Foreskin fibroblast (primary cell): ENCODE measurements at places on chromosomes 7 and 10.

- peak; percentile 32 for DNase-seq
These were observed 4.1 kb downstream of the LRRC17 start for GRCh38 chr7:102916881-102917280.

GRCh38 chr7:1468643-1469298 lies 9.5 kb upstream of the MICALL2 start:
- DNase-seq = no peak

DNA sequence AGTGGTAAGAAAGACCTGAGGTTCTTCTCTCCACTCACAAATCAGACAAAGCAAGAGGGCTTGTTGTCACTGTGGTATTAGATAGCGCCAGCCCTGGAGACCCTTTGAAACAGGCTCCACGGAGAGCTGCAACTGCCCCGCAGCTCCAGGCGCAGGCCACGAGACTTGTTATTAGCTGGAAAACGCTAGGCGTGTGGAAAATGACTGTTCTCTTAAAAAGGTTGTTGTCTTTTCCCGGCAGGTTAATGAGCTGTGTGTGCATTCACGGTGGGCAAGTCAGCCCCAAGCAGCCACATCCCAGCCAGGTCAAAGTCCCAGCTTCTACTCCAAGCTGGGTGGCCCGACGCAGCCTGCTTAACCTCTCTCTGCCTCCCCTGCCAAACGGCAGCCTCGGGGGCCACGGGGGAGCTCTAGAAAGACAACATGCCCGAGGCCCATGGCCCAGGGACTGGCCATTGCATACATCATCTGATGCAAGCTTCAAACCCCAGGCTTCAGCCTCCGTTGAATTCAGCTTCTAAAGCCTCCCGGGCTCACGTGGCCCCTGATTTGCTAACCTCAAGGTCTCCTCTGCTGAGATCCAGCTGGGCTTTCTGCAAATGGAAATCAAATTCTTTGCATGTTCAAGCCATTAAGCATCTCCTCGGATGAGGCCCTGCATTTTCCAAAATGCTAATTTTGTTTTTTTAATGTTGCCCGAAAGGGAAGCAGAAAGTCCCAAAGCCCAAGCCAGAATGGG lies 61.3 kb upstream of the DNAAF5 start:
- DNase-seq = peak; percentile 37

DNA sequence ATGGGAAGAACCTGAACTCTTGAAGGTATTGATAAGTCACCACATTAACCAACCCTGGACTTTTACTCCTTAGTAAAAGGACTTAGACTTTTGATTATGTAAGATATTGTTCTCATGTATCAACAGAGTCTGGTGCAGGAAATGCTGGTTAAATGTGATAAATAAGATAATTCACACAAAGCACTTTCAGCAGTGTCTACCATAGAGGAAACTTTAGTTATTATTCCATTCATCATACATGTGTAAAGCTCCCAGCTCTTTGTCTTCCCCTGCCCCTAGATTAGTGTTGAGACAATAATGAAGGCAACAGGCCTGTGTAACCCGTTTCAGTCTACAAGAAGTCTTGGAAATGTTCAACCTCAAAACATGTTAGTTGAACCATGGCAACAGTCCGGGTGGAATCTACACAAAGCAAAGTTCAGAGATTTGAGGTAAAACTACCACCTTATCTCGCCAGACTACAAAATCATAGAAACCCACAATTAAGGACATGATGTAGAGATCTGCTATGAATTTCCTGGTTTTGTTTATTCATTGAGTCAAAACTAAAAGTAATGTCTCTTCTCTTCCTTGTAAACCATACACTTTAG lies 109.9 kb upstream of the ADO start:
- DNase-seq = no peak

- peak; percentile 93 for DNase-seq
These were observed 7.3 kb downstream of the FGFBP3 start for GRCh38 chr10:91901784-91902677.

- DNase-seq = no peak
These were observed 587.6 kb upstream of the NRP1 start for GRCh38 chr10:33921970-33922605.

DNA sequence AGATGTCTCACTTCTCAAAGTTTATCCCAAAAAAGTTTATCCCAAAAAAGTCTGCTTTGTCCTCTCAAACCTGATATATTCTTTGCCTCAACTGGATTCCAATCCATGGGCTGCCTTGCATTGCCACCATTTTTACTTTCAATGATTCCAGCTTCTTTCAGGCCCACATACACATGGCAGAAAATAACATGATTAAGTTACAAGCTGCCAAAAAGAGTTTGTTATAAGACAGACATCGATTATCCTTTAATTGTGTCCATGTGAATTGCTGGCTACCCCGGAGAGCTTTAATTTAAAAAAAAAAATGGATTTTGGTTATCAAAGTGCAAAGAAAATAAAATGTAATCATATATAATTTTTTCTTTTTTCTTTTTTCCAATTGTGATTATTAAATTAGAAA lies 819.6 kb upstream of the SORCS1 start:
- DNase-seq = no peak

DNA sequence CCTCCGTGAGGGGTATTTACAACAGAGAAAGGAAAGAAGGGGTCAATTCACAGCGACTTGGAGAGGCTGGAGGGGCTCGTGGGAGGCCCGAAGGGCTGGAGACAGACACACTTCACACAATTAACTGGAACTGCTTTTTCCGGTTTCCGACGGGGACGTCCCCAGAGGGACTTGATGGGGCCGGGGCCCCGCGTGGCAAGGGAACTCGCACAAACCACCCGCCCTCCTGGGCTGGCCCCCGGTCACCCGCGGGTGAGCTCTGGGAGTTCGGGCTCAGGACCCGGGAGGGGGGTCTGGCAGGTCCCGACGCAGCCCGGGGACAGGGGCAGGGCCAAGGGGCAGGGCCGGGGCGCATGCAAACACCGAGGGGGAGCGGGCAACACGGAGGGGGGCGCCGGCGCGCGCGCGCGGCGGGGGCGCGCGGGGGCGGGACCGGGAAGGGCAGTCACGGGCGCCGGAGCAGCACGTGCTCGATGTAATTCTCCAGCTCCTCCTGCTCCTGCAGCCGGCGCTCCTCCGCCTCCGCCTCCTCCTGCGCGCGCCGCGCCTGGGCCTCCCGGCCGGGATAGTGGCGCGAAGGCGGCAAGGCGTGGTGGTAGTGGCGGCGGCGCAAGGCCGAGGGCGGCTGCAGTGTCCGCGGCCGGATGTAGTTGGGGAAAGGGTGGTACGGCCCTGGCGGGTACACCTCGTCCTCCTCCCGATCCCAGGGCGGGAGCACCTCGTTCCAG lies 2.7 kb downstream of the VGF start:
- DNase-seq = peak; percentile 89

DNA sequence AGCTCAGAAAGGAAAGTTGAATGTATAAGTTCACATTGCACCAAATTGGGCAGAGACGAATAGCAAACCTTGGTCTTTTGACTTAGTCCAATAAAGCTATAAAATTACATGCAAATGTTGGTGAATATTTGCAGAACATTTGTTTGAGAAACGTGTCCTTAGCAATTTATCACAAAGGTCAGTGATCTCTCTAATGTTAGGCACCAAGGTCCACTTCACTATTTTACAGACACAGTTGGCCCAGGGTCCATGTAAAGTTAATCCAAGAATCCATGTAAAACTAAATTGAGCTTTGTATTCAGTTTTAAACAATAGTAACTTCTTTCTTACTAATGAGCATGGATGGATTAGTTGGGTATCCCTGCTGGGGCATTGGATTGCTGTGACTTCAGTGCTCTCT lies 617.7 kb downstream of the NRG3 start:
- DNase-seq = no peak

GRCh38 chr10:15789793-15790525 lies 70.2 kb upstream of the ITGA8 start:
- DNase-seq = peak; percentile 89
